ENCODE measurements at places on chromosomes 6 and 20. TPM values are rescaled to one million over a fixed set of nuclear protein-coding genes. Genes with fewer than 3 reads are reported as not detected.

The STMND1 gene
- not detected for total RNA-seq

The APCDD1L gene
- total RNA-seq: not detected

The NRSN1 gene
- not detected for total RNA-seq

The TMEM200A gene
- total RNA-seq: 1.4 TPM

The GNAS-AS1 gene
- 1.6 TPM for total RNA-seq

The KCNK16 gene
- not detected for total RNA-seq

The PACRG gene
- not detected for total RNA-seq

The HDGFL1 gene
- total RNA-seq: not detected

The UBE3D gene
- 4.7 TPM for total RNA-seq

The OR2H1 gene
- total RNA-seq: not detected

The OLIG3 gene
- not detected for total RNA-seq

The BICRAL gene
- 28.3 TPM for total RNA-seq

The OXT gene
- total RNA-seq: 0.89 TPM

The RARS2 gene
- total RNA-seq: 25.4 TPM

The PLCB4 gene
- total RNA-seq: not detected

The CST2 gene
- not detected for total RNA-seq

The MOCS3 gene
- 5.8 TPM for total RNA-seq

The PRSS35 gene
- total RNA-seq: 0.28 TPM

The FOXQ1 gene
- total RNA-seq: not detected

The MAK gene
- not detected for total RNA-seq

The HLA-DRB1 gene
- 11.8 TPM for total RNA-seq

The DLL1 gene
- 15.2 TPM for total RNA-seq

The CSE1L gene
- 68.3 TPM for total RNA-seq

The SALL4 gene
- 0.11 TPM for total RNA-seq

The ANKRD60 gene
- not detected for total RNA-seq

The TASP1 gene
- 10.7 TPM for total RNA-seq

The CST3 gene
- total RNA-seq: 5.9 TPM

The KCNS1 gene
- total RNA-seq: 0.11 TPM
